Activated T-helper 1 cell treated with anti-CD3 and anti-CD28 coated beads, Interleukin-12 subunit alpha, Interleukin-12 subunit beta, Interleukin-2, Interleukin-4 antibody, amounts not matched to agents 30 ng/mL and 10 ng/mL and 1 ng/mL, durations not matched to agents 14 hours and 24 hours and 36 hours (primary cell): ENCODE measurements at places on chromosomes 4 and X. TPM values are rescaled to one million over a fixed set of nuclear protein-coding genes. Genes with fewer than 3 reads are reported as not detected.

SOD3 gene
- not detected in 2 replicates for total RNA-seq

SOWAHD gene
- 0.21 and 0.34 TPM in 2 replicates for total RNA-seq

HMX1 gene
- not detected in 2 replicates for total RNA-seq

F9 gene
- not detected in 2 replicates for total RNA-seq

CLTRN gene
- total RNA-seq = 0.17 TPM in 1 of 2 replicates, not detected in the other

PAGE2B gene
- not detected in 2 replicates for total RNA-seq

COQ2 gene
- total RNA-seq = 22.5 and 22.6 TPM in 2 replicates

VCX3A gene
- not detected in 2 replicates for total RNA-seq

COL4A5 gene
- not detected in 2 replicates for total RNA-seq

PAGE4 gene
- total RNA-seq = not detected in 2 replicates

HMGN5 gene
- total RNA-seq = 0.73 and 1.3 TPM in 2 replicates

PCDH10 gene
- total RNA-seq = not detected in 2 replicates

SYN1 gene
- 0.21 and 0.22 TPM in 2 replicates for total RNA-seq

MGAT4D gene
- total RNA-seq = not detected in 2 replicates

RASSF6 gene
- total RNA-seq = not detected in 2 replicates

GAGE10 gene
- not detected in 2 replicates for total RNA-seq

NOX1 gene
- not detected in 2 replicates for total RNA-seq

EGF gene
- not detected in 2 replicates for total RNA-seq

SCRG1 gene
- not detected in 2 replicates for total RNA-seq

CT45A1 gene
- total RNA-seq = not detected in 2 replicates

RAB41 gene
- not detected in 2 replicates for total RNA-seq

SLC38A5 gene
- total RNA-seq = 205 and 206 TPM in 2 replicates

SATL1 gene
- not detected in 2 replicates for total RNA-seq

MYOZ2 gene
- total RNA-seq = not detected in 2 replicates

EXOC1L gene
- total RNA-seq = not detected in 2 replicates

ODAPH gene
- 0.54 and 1.4 TPM in 2 replicates for total RNA-seq

SPACA5B gene
- not detected in 2 replicates for total RNA-seq

RAB9B gene
- 0.18 and 0.37 TPM in 2 replicates for total RNA-seq

SPANXN3 gene
- total RNA-seq = not detected in 2 replicates

DAPP1 gene
- total RNA-seq = 38.8 and 40.2 TPM in 2 replicates

TEX13B gene
- not detected in 2 replicates for total RNA-seq

TMPRSS11F gene
- total RNA-seq = not detected in 2 replicates

PNMA3 gene
- 0.67 and 0.88 TPM in 2 replicates for total RNA-seq

DCAF4L1 gene
- 0.20 and 0.31 TPM in 2 replicates for total RNA-seq

SPON2 gene
- 12.1 and 16.3 TPM in 2 replicates for total RNA-seq

F11 gene
- total RNA-seq = not detected in 2 replicates

TSPAN6 gene
- not detected in 2 replicates for total RNA-seq

CTAG1A gene
- not detected in 2 replicates for total RNA-seq
